ENCODE measurements at places on chromosomes 6 and 20.
A peak's percentile ranks its signal among the peaks of the same experiment; 100 is the strongest.

DNA sequence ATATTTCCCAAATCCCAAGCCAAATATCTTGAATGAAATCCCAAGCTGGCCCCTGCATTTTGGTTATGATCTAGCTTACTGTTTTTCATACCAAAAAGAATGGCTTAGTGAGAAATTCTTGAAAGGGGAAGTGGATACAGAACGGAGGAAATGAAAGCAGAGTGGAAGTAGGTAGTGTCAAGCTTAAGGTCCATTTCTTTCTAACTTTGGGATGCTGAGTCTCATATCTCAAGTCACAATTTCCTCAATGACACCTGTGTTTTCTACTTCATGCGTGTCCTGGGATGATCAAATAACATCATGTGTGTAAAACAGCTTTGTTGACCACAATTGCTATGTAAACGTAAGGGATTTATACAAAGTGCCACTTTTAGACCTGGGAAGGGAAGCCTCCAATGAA lies 238.8 kb upstream of the SLC35B3 start:
- DNase-seq = no peak

DNA sequence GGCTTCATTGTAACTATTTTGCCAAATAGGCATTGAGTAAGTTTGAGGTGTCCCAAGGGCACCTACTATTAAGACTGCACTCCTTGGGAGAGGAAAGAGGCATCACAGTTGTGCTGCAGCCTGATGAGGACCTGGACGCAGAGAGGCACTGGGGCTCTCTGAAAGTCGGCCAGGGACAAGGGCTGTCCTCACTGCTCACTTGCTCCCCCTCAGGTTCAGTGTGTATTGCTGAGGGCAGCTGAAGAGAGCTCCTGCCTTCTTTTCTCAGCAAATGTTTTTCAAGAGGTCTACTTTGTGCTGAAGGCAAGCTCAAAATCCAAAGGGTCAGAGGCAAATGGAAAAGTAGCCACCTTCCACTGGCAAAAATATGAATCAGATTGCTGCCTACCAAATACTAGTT lies 331.8 kb downstream of the RIMS1 start:
- DNase-seq = peak; percentile 13

DNA sequence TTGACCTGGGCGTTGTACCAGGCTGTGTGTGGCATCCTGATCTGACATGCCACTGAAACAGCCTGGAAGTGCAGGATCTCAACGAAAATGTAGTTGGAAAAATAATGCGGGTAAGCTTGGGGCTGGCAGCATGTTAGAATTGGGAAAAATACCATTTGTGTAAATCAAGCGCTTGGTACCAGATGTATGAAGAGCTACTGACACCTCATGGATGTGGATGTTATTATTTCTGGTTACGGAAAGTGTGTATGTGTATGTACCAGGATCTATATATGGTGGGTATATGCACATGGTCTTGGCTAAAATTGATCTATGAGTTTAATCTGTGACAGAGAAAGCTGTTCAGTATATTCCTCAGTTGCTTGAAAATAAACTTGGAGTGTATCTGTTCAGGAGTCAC lies 22.7 kb downstream of the HIVEP1 start:
- DNase-seq = no peak

DNA sequence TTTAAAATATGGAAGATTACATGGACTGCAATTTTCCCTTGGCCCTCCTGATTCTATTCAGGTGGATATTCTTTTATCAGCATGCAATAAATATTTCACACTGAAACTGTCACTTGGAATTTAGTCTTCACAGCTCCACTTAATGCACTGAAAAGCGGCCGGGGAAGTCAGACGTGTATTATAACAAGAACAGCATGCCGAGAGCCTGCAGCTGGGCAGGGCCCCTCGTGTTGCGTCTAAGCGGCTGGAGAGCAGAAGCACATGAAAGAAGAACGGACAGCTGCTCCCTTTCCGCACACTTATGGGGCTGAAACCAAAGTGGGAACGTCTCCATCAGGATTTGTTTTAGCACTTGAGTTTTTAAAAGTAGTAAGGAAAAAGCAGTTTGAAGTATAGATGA lies 57.2 kb downstream of the LYRM4 start:
- no peak for DNase-seq

GRCh38 chr20:47825011-47825762 lies 39.9 kb upstream of the SULF2 start:
- DNase-seq = no peak

- peak; percentile 37 for DNase-seq
Measured at GRCh38 chr6:107977283-107977682, 19.3 kb upstream of the SEC63 start.

- DNase-seq = no peak
Measured at GRCh38 chr6:125852587-125852986, 61.8 kb downstream of the NCOA7 start.

GRCh38 chr6:63600136-63600535 lies 27.9 kb downstream of the LOC128125822 start:
- DNase-seq = no peak

GRCh38 chr20:63542696-63543095 lies 4.9 kb downstream of the SRMS start:
- DNase-seq = no peak

GRCh38 chr6:97449444-97449966 lies 166.5 kb upstream of the MMS22L start:
- DNase-seq = no peak

- no peak for DNase-seq
Measured at GRCh38 chr6:159532155-159532554, 160.9 kb downstream of the SOD2 start.

GRCh38 chr20:35002426-35003210 lies 47.0 kb downstream of the MYH7B start:
- DNase-seq = no peak

Data from HuH-7 (cell line).